ENCODE measurements at places on chromosomes 1 and 21.

DNA sequence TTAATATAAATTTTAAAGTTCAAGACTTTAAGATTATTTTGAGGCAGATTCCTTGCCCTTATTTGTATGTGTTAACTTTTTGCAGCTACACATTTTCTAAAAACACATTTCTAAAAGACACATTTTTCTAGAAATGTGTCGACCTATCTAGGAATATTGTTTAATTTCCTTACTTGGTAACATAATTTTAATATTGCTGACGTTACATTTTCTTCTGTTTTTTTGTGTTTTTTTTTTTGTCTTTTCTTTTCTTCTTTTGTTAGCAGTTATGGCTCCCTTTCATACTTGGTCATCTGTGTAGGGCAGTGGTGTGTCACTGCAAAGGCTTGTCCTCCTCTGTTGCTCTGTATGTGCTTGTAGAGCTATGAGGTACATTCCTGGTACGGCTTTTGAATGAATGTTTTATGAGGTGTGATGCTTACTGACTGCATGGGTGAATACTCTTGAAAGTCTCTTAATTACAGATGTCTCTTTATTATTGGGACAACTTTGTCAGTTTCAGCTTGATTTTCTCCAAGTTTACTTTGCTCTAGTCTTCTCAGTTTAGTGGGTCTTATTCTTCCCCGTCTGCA, 30.1 kb downstream of the LRRC8D start:
- no peak for DNase-seq

- no peak for DNase-seq
Observed at GRCh38 chr21:36188937-36189336, 32.3 kb downstream of the DOP1B start.

- DNase-seq, result no peak
Observed at GRCh38 chr1:12581179-12581578, 36.8 kb downstream of the DHRS3 start.

DNA sequence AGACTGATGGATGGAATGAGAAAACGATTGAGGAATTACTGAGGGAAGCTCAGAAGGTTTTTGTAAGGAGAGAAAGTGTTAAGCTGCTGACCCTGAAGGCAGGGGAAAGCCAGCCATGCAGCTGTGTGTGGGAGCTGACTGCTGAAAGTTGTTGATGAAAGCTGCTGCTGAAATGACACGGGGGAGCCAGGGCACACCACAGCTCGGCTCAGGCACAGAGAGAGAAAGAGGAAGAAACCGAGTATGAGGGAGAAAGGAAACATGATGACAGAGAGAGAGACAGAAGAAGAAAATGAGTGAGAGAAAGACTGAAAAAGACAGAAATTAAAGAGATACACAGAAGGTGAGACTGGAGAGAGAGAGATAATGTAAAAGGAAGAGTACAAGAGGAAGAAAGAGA, 115.5 kb downstream of the LRRC53 start:
- DNase-seq, result peak; percentile 1

DNA sequence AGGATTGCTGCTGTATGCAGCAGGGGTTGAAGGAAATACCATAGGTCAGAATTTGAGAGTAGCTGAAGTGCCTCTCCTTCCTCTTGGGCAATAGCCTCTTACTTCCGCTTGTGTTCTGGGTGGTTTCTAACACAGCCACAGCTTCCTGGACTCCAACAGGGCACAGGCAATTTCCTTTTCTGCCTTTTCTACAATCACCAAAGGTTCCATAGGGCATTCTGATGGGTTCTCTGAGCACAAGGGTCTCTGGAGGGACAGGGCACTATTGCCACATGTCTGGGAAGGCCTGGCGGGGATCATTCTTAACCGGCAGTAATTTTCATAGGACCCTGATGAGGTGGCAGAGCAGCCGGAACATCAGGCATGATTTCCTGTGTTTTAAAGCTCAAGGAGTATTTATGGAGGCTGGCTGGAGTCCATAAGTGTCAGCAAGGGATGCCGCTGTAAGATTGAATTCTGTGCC, 5.5 kb upstream of the AGTRAP start:
- peak; percentile 70 for DNase-seq

DNA sequence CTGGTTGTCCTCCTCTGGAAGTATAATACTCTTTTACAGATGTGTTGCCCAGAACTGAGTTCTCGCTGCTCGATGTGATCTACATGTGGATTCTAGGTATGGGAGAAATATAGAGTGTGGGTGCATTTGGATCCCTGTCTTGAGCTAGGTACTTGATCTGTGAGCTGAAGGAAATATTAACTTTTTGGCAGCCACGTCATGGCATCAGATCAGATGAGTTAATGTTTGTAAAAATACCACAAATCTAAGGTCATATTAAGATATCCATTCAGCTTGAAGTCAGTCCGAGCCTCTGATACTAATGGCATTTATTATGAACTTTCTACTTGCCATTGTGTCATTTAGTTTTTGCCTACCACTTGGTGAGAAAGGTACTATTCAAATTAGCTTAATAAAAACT, 24.6 kb downstream of the MAPKAPK2 start:
- DNase-seq, result no peak

GRCh38 chr1:119040906-119041305, 52.8 kb upstream of the TBX15 start:
- peak; percentile 75 for DNase-seq

- DNase-seq, result peak; percentile 57
Observed at GRCh38 chr1:7541629-7542028, 229.5 kb upstream of the VAMP3 start.

DNA sequence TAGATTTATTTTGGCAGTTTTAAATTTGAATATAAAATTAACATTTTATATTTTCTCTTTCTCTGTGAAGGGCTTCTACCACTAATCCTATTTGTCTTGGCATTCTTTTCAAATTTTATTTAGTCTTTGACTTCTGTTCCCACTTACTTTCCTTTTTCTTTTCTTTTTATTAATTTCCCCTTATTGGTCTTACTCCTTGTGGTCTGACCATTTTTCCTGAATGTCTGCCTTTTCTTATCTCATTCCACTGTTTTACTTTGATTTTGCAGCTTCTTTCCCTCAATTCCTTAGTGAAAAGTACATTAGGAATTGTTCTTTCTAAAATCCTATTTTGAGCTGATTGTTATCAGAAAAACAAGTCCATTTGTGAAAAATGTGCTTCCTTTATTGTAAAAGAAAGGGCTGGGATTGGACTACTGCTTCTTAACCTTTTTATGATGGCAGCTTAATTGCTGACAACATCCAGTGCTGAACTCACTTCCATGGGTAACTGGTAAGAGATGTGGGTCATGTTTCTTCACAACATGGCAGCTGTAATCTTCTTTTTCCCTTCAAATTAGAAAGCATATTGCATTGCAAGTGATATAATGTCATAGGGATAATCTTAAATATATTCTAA, 284.6 kb downstream of the DNM3 start:
- no peak for DNase-seq

GRCh38 chr21:44854391-44854663, 19.2 kb downstream of the PTTG1IP start:
- no peak for DNase-seq

- no peak for DNase-seq
Observed at GRCh38 chr1:11658542-11658941, 3.9 kb downstream of the FBXO44 start.

GRCh38 chr1:59218521-59219236, 78.2 kb upstream of the FGGY start:
- DNase-seq, result no peak
